ENCODE measurements at places on chromosomes 7 and 10.
A peak's percentile ranks its signal among the peaks of the same experiment; 100 is the strongest.

DNA sequence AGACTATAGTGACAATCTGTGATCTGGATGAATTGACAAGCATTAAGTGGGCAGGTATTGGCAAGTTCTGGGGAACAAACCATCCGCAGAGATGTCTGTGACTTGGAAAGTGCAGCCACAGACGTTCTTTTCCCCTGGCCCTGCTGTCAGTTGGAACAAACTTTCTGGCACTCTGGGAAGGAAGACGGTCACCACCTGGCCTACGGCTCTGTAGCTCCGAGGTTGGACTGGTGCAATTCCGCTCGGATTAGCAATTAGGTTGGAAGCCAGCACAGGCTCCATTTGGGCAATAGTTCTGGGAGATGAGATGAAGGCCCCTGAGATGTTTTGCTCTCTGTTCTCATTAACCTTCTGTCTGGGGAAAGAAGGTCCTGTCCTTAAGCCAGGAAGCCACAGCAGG lies 437.5 kb downstream of the CALN1 start:
- DNase-seq: no peak

DNA sequence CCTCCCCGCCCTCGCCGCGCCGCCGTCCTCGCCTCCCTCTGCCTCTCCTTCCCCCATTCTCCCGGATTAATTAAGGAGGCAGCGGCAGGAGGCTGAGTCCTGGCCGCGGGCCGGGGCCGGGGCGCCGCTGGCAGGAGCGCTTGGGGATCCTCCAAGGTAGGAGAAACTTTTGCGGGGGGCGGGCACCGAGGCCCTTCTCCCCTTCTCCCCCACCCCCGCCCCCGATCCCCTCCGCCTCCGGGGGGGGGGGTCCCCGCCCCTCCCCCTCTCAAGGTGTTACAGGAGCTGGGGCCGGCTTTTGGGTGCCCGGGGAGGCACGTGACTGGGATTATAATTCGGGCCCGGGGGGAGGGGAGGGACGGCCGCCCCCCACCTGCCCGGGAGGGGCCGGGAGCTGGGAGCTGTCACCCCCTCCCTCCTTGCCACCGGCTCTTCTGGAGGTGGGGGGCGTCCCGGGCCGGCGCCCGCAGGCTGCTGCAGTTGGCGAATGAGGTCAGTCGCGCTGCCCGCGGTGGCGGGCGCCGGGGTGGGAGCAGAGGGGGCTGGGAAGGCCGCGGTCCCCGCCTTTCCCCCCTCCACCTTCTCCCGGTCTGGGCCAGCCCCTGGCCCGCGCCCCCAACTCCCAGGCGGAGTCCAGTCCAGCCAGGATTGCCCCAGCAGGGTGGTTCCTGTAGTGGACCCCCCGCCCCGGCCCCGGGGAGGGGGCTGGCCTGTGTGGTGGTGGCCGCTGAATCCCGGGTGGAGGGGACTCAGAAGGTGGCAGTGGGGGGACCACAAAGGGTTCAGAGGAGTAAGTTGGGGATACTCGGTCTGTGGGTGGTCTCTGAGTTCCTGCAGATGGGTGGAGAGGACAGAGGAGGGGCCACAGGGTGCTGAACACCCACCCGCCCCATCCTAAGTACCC lies 567 bp downstream of the GTF2IRD1 start:
- no peak for DNase-seq

GRCh38 chr7:28165961-28166955 lies 14.3 kb downstream of the JAZF1 start:
- peak; percentile 85 for DNase-seq

- DNase-seq: peak; percentile 60
These were observed 23.2 kb downstream of the STMP1 start for GRCh38 chr7:135685306-135686084.

DNA sequence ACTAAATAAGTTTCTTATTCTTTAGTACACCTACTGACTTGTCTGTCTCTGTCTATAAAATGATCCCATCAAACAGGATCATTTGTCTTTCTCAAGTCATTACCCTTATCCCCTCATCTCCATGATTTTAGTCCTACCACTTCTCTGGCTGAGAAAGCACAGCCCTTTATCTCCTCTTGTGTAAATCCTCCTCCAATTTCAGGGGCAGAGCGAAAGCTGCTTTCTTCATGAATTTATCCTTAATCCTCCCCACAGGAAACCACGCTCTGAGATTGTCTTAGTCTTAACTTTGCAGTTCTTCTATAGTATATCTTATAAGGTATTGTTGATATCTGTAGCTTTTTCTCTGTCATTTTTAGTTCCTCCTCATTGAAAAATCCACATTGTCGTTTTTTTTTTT lies 239.7 kb upstream of the PLXDC2 start:
- no peak for DNase-seq

DNA sequence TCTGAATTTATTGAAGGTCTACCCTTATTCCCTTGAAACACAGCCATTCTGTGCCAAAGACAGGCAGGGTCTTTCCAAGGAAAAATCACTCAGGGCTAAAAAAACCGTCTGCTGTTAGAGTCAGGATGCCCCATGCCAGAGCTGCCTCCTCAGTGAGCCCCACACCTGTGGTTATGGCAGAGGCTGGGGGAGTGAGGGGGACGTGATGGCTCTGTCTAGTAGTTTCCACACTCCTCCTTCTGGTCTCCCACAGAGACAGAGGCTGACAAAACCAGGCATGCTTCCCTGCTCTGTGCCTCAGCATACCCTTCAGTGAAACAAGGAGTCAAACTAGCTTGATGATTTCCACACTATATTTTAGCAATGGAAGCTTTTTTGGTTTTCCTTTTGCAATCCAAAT lies 112.0 kb upstream of the AGK start:
- DNase-seq: no peak

DNA sequence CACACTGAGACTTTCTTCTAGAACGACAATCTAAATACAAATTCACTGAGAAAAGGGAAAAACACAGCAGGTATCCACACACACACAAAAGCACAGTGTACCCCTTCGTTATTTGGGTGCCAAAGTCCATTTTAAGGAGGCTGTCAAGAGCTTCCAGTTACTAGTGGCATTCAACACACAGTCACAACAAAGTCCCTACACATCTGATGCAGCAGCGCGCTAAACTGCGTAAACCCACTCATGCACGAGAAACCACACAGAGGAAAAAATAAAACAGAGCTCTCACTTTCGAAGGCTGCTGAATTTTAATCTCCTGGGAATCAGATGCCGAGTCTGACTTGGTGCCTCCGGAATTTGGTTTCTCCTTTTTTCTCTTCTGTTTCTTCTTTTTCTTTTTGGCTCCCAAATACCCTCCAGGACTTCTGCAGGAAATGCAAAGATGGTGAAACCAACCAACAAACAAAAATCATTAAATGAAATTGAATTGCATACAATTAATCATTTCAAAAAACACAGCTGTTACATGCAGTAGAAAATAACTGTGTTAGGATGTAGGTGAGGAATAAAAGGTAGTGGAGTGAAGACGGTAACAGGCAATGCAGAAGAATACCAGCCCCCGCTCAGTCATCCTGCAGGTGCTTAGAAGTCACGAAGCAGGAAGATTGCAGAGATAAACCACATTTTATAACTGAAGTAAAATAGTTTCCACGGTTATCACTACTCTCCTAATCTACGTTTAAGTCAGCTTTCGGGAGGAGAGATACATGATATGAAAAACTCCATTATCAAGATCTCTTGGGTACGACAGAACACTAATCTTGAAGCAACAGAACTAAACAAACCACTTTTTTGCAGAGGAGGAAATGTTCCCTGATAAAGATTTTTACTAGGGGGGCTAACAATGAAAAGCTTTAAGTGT lies 27.1 kb downstream of the NMT2 start:
- no peak for DNase-seq

GRCh38 chr10:92990615-92991014 lies 70.0 kb upstream of the CYP26C1 start:
- DNase-seq: peak; percentile 28

- DNase-seq: no peak
These were observed 45.0 kb downstream of the GRID1 start for GRCh38 chr10:86321568-86321967.

GRCh38 chr10:43682956-43683355 lies 34.3 kb upstream of the ZNF32 start:
- DNase-seq: peak; percentile 25

- DNase-seq: no peak
These were observed 13.9 kb upstream of the AGR2 start for GRCh38 chr7:16818732-16819131.

DNA sequence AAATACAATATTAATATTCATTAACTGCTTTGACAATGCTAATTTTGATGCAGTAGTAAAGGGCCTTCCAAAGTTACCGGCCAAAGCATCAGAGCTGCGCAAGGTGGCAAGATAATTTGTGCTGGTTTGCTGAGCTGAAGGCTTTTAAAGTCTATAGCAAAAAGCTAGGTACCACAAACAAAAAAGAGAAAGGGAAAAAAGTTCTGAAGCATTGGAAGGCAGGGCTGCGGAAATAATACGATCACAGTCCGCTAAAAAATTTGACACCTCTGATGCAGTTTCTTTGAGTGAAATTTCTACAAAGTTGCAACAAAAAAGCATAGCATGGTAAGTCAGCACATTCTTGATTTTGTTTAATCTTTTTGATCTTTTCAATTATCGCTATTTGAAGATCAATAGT lies 175.6 kb downstream of the TCF7L2 start:
- no peak for DNase-seq

- no peak for DNase-seq
These were observed 77.7 kb upstream of the FAM3C start for GRCh38 chr7:121473645-121474300.

DNA sequence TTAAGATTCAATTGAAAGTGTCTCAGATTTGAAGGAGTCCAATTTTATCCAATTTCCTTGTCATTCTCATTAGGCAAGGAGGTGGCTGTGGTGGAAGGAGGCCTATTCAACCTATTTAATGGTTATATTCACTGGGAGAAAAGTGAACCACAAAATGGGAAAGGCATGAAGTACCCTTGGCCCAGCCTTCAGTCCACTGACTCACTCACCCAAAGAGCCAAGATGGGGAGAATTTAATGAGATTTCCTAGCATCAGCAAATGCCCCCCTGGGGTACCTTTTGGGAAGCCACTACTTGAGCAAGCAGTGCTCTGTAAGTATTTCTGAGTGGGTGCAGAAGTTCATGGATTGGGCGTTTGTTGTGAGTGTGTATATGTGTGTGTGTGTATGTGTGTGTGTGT lies 144.1 kb downstream of the NRP1 start:
- DNase-seq: no peak

DNA sequence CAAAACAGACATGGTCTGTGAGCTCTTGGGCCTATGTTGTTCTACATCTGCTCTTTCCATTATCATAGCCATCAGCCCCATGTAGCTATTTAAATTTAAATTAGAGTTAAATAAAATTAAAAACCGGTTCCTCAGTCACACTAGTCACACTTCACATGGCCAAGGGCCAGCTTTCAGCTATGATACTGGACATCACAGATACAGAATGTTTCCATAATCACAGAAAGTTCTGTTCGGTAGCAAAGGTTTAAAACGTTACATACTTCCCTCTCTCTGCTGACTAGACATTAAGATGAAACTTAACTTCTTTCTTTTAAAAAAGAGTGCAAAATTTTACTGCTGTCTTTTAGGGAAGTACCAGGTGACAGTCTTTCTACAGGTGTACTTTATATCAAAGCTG lies 43.0 kb downstream of the SRPK2 start:
- no peak for DNase-seq

GRCh38 chr10:77202857-77203256 lies 434.8 kb downstream of the KCNMA1 start:
- DNase-seq: no peak

- DNase-seq: peak; percentile 76
These were observed 159.6 kb downstream of the PARD3 start for GRCh38 chr10:34655286-34656170.

DNA sequence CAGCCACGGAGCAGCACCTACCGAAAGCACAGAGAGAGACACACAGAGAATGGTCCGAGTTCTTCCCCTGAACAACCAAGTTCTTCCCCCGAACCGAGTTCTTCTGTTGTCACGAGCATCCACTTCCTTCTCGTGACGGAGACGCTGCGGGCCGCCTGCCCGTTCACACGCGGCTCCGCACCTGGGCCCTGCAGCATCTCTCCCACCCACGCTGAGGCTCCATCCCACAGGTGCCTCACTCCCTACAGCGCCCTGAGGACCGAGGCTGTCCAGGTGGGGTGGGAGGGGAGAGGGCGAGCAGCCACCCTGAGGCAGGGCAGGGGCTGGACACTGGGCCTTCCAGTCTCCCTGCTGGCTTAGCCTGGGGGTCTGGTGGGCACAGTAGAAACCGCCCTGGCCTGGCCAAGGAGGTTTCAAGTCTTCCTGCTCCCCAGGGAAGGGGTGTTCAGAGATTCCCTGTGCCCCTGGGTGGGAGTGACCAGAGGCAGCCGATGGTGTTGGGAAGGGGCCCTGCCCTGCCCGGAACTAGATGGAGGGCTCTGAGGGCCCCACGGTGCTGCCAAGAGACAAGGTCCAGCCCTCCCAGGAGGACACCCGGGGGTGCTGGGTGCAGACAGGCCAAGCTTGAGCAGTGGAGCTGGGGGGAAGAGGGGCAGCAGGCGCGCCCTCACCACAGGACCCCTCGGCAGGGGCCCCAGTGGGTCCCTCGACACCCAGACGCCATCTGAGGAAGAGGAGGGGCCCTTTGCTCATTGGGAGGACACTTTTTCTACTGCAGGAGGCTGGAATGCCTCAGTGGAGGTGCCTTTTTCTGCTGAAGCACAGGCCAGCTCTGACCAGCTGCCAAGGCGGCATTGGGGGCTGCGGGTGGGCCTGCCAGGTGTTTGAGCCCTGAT lies 5.2 kb upstream of the NKX6-2 start:
- DNase-seq: no peak

GRCh38 chr10:85667638-85668233 lies 698.9 kb downstream of the GRID1 start:
- DNase-seq: no peak

- no peak for DNase-seq
These were observed 38.6 kb downstream of the HECW1 start for GRCh38 chr7:43151076-43151475.

- no peak for DNase-seq
These were observed 213.9 kb upstream of the SHH start for GRCh38 chr7:156026076-156026600.

GRCh38 chr10:125064681-125065492 lies 95.5 kb downstream of the CTBP2 start:
- peak; percentile 34 for DNase-seq

- DNase-seq: no peak
These were observed 70.2 kb downstream of the ANKRD26 start for GRCh38 chr10:27030060-27030459.

DNA sequence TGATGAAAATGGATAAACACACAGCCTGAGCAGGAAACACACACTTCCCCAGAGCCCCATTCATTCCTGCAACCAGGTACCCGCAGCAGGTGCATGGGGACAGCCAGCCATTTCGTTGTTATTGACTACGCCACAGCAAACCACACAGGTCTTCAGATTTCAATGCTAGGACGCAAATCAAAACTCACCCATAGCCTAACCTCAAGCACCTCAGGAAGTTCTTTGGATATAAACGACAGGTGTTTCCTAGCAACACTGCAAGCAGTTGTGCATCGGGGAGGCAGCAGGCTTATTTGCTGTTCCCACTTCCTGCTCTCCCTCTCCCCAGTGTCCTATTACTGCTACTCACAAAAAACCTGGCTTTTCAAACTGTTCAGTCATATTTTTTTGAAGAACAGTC lies 176.5 kb upstream of the FRMD4A start:
- DNase-seq: no peak

- DNase-seq: peak; percentile 59
These were observed 62.3 kb upstream of the LBX1 start for GRCh38 chr10:101291331-101292193.

Data from ELR (cell line).